ENCODE measurements at places on chromosomes 16 and 17. TPM values are rescaled to one million over a fixed set of nuclear protein-coding genes. Genes with fewer than 3 reads are reported as not detected.

The RDM1 gene
- total RNA-seq: not detected

The CCL14 gene
- not detected for total RNA-seq

The WRAP53 gene
- total RNA-seq: 9.8 TPM

The PIPOX gene
- total RNA-seq: 8.7 TPM

The SMIM22 gene
- not detected for total RNA-seq

The NECAB2 gene
- total RNA-seq: not detected

The C17orf113 gene
- total RNA-seq: 0.52 TPM

The PLA2G10 gene
- total RNA-seq: not detected

The KRT23 gene
- not detected for total RNA-seq

The STAT5B gene
- total RNA-seq: 149 TPM

The TEX14 gene
- 1.1 TPM for total RNA-seq

The SCARF1 gene
- total RNA-seq: 1.3 TPM

The ASGR2 gene
- not detected for total RNA-seq

The EVPL gene
- 8.2 TPM for total RNA-seq

DNA sequence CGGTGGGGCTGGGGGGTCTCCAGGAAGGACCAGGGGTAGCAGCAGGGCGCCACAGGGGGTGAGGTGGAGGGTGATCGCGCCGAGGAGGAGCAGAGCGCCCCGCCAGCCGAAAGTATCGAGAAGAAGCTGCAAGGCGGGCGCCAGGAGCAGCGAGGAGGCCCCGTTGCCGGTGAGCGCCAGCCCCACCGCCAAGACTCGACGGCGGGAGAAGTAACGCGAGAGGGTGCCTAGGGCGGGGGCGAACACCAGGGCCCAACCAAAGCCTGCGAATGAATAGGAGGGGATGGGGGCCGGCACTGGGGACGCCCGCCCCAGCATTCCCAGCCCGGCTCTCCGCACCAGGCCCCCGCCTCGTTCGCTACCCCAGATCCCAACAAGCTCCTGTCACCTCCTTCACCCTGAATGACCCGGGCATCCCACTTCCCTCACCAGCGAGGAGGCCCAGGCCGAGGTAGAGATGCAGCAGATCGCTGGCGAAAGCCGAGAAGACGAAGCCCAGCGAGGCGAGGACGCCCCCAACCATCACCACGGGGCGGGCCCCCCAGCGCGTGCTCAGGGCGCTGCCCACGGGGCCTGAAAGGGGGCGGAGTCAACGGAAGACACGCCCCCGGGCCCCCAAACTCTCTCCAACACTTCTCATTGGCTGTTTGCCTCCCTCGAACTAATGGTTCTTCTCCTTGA, 1.3 kb downstream of the SLC16A11 start:
- DNase-seq: peak; percentile 31

DNA sequence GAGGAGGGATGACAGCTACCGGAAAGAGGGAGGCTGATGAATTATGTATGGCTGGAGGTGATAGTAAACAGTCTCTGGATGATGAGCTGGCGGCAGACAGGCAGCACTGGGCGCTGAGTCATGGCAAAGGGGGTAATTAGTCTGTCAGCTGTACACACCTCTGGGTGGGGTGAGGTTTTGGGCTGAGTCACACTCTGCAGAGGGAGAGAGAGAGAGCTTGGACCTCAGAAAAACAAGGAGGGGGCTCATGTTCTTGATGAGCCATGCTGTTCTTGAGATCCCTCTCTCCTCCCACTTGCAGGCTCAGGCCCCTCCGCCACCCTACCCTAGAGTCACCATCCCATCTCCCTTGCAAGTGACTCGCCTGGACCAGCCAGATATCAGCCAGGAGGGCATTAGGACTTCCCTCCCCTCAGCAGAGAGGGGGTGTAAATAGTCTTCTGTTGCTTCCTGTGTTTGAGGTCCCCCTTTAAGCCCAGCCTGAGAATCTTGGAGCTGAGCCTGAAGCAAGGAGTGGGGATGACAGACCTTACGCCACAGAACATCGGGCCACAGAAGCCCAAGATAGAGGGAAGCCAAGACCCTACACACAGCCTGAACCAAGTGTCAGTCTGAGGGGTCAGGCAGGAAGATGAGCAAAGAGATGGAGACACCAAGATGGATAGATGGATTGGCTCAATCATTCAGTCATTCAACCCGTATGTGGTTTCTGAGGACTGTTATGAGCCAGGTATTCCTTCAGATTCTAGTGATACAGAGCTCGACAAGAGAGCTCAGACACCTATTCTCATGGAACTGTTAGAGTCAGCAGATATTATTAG, 383.2 kb upstream of the CCL2 start:
- DNase-seq: no peak

DNA sequence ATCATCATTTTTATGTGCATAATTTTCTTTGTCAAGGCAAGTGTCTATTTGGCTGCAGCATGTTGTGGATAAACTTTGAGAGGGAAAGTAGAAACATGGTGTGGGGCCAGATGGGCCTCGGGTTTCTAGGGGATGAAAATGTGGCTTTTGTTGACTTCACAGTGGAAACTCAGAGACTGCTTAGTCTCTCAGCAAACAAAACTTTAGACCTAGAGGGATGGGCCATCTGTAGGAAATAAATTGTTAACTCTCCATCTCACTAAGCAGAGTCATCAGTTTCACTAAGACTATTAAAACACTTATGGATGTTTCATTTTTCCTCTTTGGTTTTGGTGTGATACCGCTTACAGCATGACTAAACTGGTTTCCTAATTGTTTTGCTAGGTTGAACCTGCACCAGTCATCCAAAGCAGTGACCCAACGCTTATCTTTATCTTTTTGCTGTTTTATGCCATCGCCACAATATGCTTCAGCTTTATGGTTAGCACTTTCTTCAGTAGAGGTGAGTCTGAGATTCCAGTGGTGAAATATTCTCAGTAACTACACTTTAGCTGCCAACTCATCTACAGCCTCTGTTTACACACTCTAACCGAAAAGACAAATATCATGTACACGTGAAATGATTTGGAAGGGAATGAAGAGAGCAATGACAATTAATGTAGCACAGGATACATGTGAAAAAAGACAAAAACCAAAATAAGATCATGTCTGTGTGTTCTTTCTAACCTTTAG, 60.6 kb upstream of the CRYM start:
- no peak for DNase-seq

GRCh38 chr17:43578699-43579565, 32.8 kb upstream of the ETV4 start:
- no peak for DNase-seq

GRCh38 chr17:50620858-50621257, 13.8 kb upstream of the ABCC3 start:
- no peak for DNase-seq

GRCh38 chr16:80024443-80024842, 423.9 kb upstream of the MAF start:
- DNase-seq: no peak

- DNase-seq: no peak
Observed at GRCh38 chr16:17784073-17784472, 313.3 kb upstream of the XYLT1 start.

DNA sequence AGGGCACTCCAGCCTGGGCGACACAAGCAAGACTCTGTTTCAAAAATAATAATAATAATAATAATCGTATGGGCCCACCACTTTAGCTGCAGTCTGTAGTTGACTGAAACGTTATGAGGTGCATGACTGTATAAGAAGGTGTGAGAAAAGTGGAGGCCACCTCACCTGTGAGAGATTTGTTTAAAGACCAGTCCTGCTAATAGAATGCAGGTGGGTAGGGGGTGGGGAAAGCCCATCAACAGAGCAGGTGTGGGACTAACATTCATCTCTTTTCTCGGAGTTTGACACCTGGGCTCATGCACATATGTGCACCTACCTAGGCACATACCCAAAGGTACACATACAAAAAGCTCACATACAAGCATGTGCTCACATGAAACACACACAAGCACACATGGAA, 68.0 kb upstream of the TOB1 start:
- DNase-seq: no peak

- no peak for DNase-seq
Observed at GRCh38 chr16:35391328-35391727, 1931.9 kb downstream of the TP53TG3F start.

DNA sequence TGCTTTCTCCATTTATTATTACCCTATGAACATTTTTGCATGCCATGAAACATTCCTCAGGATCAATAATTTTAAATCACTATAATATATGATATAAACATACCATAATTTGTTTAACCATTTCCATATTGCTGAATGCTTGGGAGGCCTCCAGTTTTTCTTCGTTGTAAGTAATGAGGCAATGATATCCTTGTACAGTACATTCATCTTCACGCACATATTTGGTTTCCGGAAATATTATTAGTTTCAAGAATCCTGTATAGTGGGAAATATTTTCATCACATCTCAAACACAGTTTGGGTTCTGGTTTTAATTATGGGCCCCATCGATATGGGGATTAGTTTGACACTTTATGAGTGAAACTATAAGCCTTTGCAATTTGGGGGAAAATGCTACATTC, 135.4 kb downstream of the HS3ST3B1 start:
- no peak for DNase-seq

GRCh38 chr17:17752089-17752820, 71.0 kb downstream of the RAI1 start:
- peak; percentile 96 for DNase-seq

DNA sequence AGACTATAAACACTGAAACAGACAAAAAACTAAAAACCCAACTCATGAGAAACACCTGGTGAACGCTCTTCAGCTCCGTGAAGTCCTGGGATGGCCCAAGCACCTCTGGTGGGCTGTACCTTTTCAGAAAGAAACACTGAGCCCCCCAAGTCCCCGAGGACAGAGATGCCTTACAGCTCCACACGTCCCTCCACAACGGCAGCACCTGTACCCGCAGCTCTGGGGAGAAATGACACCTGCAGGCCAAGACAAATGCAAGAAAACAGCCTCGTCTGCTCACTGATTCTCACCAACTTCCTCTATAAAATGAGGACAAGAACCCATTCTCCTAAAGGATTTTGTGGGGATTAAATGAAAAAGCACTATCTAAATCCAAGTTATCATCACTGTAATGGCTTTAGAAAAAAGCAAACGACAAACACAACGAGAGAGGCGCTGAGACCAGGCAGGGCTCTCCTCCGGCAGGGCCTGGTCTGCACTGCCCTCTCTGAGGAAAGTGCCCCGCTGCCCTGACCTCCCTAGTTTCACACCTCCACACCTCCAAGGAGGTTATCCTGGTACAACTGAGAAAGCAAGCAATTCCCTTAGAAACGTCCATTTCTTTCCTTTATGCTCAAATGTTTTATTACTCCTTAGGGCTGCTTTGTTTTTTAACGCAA, 114.9 kb downstream of the ZNF778 start:
- no peak for DNase-seq

GRCh38 chr16:78240459-78241222, 141.2 kb downstream of the WWOX start:
- DNase-seq: no peak

- DNase-seq: no peak
Observed at GRCh38 chr17:39694593-39694992, 5.3 kb upstream of the ERBB2 start.

GRCh38 chr16:22428654-22429053, 54.2 kb upstream of the CDR2 start:
- no peak for DNase-seq

GRCh38 chr17:45973099-45973780, 25.8 kb upstream of the STH start:
- no peak for DNase-seq

DNA sequence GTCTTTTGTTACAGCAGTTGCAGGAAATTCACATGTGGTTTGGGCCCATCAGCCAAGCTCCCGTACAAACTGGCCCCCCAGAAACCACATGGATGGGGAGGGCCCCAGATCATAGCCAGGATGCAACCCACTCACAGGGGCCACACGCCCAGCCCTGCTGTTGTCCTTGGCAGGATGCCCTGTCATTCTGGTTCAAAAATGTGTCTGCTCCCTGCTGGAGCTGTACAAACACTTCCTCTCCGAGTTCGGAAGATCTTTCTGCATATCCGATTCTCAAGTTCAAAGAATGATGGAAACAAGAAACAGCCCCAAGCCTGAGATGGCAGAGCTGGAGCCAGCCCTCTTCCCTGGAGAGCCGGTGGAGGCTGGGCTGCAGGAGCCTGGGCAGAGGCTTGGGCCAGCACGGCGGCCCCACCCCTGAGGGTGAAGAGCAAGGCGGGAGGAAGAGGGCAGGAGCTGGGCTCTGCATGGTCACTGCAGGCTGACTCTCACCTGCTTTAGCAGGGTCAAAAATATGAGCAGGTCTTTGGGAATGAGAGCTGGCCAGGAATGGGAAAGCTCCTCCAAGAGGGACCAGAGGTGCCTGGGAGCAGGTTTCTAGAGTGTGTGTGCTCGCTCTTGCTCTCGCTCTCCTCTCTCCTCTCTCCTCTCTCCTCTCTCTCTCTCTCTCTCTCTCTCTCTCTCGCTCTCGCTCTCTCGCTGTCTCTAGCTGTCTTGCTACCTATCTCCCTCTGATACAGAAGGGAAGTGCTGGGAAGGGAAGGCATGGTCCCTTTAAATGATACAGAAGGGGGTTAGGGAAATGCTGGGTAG, 34.7 kb upstream of the ENPP7 start:
- no peak for DNase-seq

GRCh38 chr17:56833057-56833808, 487 bp downstream of the C17orf67 start:
- peak; percentile 63 for DNase-seq

- DNase-seq: no peak
Observed at GRCh38 chr17:81976332-81977210, 858 bp upstream of the ASPSCR1 start.

- DNase-seq: no peak
Observed at GRCh38 chr17:19260958-19261357, 23.8 kb downstream of the EPN2 start.

All from naive thymus-derived CD8-positive, alpha-beta T cell (primary cell).